ENCODE measurements at places on chromosomes 5 and 9.

GRCh38 chr9:115191667-115192066 is 73.7 kb upstream of the TNC start:
- DNase-seq = no peak

DNA sequence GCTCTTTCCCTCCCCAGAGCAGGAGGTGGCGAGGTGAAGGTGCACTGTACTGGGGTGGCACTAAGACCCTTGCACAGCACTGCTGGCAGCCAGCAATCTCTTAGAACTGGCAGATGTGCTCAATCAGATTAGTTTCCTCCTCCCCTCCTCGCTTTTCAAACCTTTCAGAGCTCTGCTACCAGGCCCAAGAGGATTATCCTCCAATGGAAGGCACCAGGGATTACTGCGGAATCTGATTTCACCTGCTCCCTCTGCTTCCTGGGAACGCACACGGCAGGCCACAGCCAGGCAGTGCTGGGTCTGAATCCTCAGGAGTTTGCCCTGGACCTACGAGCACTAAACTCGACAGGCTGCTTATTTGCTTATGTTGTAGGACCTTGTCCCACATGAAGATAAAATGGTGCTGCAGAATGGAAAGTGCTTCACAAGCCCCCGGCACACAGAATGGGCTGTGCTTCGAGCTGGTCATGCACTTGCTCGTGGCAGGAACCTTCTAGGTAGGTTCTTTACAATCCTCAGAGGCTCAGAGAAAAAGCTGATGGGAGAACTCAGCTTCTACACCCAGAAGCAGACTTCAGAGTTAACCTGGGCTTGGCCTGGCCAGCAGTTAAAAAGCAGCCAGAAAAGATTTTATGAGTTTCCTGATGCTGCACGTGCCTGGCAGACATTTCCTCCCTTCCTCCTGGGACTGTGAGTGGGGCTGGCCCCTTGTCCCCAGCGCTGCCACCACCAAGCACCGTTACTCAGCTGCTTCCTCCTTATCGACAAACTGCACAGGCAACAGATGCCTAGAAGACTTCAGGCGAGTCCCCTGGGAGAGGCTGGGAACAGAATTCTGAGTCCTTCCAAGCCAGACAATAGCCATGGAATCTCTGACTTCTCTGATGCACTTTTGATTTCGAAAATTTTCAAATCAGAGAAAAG is 33.1 kb downstream of the FABP6 start:
- DNase-seq = no peak

DNA sequence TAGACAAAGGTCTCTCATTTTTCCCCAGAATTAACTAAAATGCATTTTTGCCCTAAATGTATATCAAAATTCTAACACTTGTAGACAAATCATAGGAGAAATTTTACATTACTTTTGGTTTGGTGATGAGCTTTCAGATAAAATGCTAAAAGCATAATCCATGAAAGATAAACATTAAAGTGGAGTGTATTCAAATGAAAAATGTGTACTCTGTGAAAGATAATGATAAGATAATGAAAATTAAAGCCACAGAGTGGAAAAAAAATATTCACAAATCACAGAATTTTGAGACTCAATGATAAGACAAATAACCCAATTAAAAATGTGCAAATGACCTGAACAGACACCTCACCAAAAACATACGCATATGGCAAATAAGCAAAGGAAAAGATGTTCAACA is 176.9 kb upstream of the ADAMTS16 start:
- DNase-seq = no peak

GRCh38 chr5:146643776-146644175 is 127.8 kb upstream of the GPR151 start:
- no peak for DNase-seq

- DNase-seq = no peak
Observed at GRCh38 chr9:4139196-4139595, 160.7 kb downstream of the GLIS3 start.

- no peak for DNase-seq
Observed at GRCh38 chr5:92886751-92887150, 694.3 kb downstream of the NR2F1-AS1 start.

- DNase-seq = peak; percentile 27
Observed at GRCh38 chr5:68482199-68482598, 266.6 kb downstream of the PIK3R1 start.

GRCh38 chr5:59317774-59318205 is 575.7 kb downstream of the PDE4D start:
- no peak for DNase-seq

DNA sequence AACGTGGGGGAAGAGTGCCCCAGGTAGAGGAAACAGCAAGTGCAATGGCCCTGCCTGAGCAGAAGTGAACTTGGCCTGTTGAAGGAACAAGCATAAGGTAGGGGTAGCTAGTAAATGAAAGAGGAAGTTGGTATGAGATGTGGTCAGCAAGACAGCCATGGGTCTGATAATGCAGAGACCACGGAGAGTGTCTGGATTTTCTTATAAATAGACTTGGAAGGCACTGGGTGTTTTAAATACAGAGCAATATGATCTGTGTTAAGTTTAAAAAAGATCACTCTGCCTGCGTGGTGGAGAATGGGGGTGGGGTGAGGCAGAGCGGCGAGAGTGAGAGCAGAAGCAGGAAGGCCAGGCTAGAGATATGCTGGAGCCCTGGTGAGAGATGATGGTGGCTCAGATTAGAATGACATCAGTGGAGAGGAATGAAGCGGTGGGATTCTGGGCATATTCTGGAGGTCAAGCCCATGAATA is 4.2 kb downstream of the ADAM19 start:
- DNase-seq = no peak

- DNase-seq = no peak
Observed at GRCh38 chr5:139805545-139805944, 9.9 kb downstream of the PSD2 start.

- no peak for DNase-seq
Observed at GRCh38 chr5:173493040-173493439, 123.4 kb downstream of the BOD1 start.

DNA sequence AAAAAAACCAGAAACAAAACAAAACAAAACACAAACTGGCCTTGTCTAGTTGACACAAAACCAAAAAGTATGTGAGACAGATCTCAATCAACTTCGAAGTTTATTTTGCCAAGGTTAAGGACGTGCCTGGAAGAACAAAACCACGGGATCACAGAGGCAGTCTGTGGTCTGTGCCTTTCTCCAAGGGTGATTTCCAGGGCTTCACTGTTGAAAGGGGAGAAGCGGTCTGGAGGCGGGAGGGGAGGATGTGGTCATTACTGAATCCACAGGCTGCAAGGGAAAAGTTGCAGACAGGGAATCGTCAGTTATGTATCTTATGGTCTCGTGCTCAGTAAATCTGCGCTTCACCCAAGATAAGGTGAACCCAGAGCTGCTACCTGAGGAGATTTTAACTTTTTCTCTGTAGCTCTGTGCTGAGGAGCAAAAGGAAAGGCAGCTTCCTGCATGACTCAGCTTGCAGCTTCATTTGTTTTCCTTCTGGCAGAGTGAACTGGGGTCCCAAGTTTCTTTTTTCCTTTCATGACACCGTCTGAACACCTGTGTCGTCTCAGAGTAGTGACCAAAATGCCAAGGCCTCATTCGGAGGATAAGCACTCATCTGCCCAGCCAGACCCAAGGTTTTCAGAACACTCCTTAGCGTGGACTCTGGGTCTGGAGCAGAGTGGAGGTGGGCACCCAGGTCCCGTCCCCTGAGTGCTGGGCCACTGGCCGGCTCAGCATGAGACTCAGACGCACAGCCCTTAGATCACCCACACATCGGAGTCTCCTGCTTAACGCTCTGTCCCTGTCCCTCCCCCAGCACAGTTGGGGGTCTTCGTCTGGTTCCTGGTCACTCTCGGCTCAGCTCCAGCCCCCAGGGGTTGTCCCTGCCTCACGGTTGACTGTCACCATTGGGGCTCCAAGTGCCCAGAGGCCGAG is 25.9 kb downstream of the ROPN1L start:
- DNase-seq = no peak

DNA sequence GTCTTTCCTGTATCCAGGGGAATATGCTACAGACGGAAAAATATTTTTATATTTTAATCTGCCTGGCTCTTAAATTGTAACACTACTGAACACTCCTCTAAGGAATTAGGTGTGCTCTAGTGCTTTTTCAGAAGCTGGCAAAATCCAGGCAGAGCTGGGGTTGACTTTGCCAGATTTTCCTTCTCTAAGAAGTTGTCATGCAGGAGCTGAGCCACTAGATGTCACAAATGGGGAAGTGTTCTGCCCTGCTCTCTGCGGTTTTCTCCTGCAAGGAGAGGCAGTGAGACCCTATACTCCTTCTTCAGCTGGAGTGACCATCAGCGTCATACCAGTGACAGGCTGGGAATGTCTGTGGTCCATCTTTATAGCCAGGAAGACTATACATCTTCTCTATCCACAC is 112.5 kb downstream of the HAPLN1 start:
- peak; percentile 17 for DNase-seq

DNA sequence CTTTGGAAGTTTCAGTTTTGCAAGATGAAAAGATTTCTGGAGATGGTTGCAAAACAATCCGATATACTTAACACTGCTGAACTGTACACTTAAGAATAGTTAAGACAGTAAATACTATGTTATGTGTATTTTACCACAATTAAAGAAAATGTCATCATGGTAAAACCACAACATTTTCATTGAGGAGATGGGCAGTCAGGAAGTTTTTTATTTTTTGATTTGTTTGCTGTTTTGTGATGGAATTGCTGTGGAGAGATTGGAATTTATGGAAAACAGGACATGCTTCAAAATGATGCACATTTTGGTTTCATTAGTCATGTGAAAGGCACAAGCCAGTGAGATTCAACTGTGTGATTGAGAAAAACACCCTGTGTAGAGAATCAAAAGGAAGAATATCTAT is 90.5 kb upstream of the AGXT2 start:
- DNase-seq = no peak

DNA sequence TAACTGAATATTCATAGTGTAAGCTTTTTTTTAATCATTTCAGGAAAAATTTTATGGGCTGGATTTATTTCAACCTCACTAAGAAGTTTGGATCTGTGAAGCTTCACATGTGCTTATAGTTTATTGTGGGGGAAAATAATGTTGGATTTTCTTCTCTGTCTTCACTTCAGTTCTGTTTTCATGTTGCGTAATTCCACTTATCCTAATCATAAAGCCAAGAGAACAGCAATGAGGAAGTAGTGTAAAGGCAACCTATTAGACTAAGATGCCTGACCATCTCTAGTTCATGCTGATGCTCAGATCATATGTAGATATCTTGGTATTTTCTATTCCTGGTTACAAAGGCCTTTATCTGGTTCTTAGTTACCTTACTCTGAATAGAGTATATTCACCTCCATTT is 50.0 kb downstream of the CD180 start:
- no peak for DNase-seq

- no peak for DNase-seq
Observed at GRCh38 chr9:5650356-5651105, 21.6 kb downstream of the RIC1 start.

GRCh38 chr9:109419531-109419930 is 78.6 kb downstream of the PTPN3 start:
- DNase-seq = no peak

GRCh38 chr9:87445646-87446045 is 52.0 kb upstream of the DAPK1 start:
- no peak for DNase-seq

- DNase-seq = no peak
Observed at GRCh38 chr9:92661743-92662142, 8.2 kb downstream of the IPPK start.

- DNase-seq = no peak
Observed at GRCh38 chr5:179312557-179313235, 32.6 kb downstream of the ADAMTS2 start.

GRCh38 chr5:78269088-78269703 is 25.3 kb downstream of the AP3B1 start:
- no peak for DNase-seq

- DNase-seq = no peak
Observed at GRCh38 chr5:51214746-51215145, 168.5 kb upstream of the ISL1 start.

DNA sequence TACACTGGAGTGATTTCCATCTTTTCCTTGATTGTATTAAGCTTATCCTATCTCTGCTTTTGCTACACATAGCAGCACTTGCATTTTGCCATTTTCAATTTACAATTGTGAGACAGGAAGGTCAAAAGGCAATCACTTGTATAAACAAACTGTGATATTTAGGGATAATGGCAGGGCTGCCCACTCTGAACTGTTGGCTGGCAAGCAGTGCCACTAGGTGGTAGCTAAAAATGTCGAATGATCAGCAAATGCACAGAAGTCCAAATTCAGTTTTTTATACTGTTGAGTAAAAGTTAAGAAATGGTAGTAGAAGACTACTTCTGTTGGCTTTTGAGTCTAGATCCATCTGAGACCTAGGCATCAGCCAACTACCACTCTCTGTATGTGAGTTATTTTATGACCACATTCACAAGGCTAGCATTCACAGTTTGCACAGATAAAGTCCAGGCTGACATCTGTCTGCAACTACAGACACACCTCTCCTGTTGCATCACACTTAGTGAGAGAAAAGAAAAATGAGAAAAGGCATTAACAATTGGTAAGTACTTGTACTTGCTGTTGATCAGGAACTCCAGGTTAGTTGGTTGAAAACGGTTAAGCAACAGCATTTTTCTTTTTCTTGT is 108.8 kb upstream of the ASTN2 start:
- no peak for DNase-seq

DNA sequence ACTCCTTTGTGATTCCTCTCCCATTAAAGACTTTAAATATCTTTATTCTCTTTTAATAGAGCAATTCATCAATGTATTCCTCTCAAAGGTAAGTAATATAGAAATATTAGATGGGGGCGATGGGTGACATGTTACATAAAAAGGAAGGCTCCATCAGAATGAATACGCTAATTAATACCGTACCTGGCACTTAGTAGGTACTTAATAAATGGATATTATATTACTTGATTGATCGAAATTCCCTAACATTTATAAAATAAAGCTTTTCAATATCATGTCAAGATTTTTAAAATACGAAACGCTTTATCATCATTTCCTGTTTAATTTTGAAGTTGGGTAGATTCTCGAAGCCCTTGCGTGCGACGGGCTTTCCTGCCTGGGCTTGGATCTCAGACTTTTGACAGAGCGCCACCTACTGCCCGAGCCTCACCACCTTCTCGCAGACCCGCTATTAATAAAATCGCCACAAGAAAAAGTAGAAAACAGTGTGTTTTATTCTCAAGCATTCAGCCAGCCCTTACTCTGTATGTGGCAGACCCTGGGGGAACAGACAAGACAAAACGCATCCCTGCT is 99.4 kb downstream of the C5orf15 start:
- DNase-seq = peak; percentile 65

- DNase-seq = peak; percentile 12
Observed at GRCh38 chr5:67353500-67354450, 157.2 kb upstream of the CD180 start.

- DNase-seq = no peak
Observed at GRCh38 chr9:135701067-135701958, 672 bp upstream of the KCNT1 start.

DNA sequence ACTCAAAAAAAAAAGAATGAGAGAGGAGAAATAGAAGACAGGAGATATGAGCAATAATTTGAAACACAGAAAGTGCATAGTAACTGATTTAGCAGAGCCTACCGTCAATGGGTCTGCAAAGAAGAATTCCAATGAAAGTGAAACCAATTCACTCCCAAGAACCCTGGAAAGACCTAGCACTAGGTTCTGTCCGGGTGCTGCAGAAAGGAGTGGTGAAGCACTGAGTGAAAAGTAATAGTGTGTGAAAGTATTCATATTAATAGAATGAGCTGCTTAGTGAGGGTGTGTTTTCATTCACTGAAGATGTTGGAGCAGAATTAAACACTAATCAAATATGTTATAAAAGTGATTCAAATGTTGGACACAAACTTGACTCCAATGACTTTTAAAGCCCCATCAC is 51.3 kb upstream of the SLC30A5 start:
- no peak for DNase-seq
